ENCODE measurements at places on chromosomes 7 and 10.

GRCh38 chr7:107779647-107780099, 23.4 kb downstream of the SLC26A3 start:
- DNase-seq: no peak

DNA sequence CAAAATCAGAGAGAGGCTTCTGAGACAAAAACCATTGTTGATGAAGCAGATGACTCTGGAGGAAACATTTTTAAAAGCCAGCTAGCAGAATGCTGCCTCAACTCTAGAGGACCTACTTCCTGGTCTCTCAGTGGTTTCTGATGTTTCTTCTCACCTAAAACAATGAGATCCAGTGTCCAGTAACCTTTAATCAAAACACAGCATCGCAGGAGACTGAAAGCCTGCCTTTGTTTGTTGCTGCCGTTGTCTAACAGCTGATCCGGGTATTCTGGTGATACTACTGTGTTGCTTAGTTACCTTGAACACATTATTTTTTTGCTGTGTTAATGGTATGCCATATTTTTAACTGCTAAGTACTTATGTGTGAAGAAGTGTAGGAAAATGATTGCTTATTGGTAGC, 70.9 kb downstream of the WIPF3 start:
- no peak for DNase-seq

GRCh38 chr7:73431041-73431835, 2.3 kb upstream of the FZD9 start:
- DNase-seq: no peak

- DNase-seq: no peak
Measured at GRCh38 chr10:132169766-132170560, 16.8 kb upstream of the DPYSL4 start.

GRCh38 chr7:26372704-26373103, 81.0 kb downstream of the SNX10 start:
- no peak for DNase-seq

DNA sequence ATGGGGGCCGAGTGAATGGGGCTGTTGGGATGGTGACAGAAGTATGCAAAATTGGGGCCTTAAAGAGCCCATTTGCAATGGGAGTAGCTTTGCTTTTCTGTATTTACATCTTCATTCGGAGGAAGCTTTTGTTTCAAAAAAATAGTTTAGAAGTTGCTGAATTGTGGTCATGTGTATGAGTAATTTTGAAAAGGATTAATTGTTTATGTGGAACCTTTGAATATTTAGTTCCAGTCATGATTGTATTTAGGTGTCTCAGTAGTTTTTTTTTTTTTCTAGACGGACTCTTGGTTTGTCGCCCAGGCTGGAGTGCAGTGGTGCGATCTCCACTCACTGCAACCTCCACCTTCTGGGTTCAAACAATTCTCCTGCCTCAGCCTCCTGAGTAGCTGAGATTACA, 37.2 kb downstream of the RBM33 start:
- DNase-seq: no peak

GRCh38 chr10:25824050-25824449, 110.0 kb upstream of the MYO3A start:
- DNase-seq: no peak

GRCh38 chr7:101608772-101609713, 20.1 kb downstream of the MYL10 start:
- DNase-seq: no peak

DNA sequence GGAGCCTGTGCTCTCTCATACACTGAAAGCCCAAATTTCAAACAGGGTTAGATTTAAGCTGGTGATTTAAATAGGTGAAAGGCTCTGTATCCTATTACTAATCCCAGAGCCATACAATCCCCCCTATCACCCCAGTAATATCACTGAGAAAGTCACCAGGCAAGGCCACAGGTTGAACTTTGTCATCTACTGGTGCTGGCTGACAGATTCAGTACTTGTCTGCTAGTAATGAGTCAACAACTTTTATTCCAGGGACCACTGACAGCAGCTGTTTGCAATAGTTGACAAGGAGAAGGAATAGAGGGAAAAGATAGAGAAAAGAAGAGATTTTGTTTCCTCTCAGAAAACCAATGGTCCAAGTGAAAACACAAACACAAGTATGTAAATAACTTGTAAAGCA, 10.4 kb downstream of the ASB15 start:
- no peak for DNase-seq

GRCh38 chr10:79244068-79244442, 103.2 kb upstream of the PPIF start:
- DNase-seq: no peak

- DNase-seq: no peak
Measured at GRCh38 chr7:46707973-46708372, 786.9 kb upstream of the IGFBP3 start.

GRCh38 chr7:153382641-153383101, 623.1 kb downstream of the ACTR3B start:
- no peak for DNase-seq

DNA sequence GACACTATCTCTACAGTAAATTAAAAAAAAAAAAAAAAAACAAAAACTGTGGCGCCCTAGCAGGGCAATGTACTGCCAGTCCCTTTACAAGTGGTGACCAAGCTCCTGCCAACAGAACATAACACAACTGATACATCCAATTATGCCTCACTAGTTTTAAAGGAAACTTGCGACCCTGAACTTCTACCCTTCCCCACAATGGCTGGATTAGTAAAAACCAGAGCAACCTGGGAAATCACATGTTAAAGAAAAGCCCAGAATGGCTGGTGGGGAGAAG, 16.5 kb downstream of the ATE1 start:
- no peak for DNase-seq

GRCh38 chr7:74212661-74213060, 2.9 kb downstream of the LAT2 start:
- no peak for DNase-seq

- DNase-seq: no peak
Measured at GRCh38 chr7:81944058-81944457, 174.2 kb upstream of the HGF start.

GRCh38 chr10:123689880-123690279, 23.7 kb downstream of the GPR26 start:
- DNase-seq: no peak

- DNase-seq: no peak
Measured at GRCh38 chr7:151736403-151736909, 140.5 kb downstream of the PRKAG2 start.

DNA sequence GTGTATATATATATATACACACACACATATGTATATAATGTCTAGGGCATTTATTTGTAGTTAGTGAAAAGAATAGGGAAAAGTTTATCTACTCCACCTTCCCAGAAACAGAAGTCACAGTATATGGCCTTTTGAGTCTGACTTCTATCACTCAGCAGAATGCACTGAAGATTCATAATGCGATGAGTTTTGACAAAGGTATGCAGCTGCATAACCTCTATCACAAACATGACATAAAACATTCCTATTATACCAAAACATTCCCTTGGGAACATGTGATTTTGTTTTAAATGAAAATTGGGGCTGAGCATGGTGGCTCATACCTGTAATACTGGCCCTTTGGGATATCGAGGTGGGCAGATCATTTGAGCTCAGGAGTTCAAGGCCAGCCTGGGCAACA, 137.3 kb upstream of the EEPD1 start:
- DNase-seq: no peak

- no peak for DNase-seq
Measured at GRCh38 chr7:143295870-143296269, 7.7 kb downstream of the CASP2 start.

DNA sequence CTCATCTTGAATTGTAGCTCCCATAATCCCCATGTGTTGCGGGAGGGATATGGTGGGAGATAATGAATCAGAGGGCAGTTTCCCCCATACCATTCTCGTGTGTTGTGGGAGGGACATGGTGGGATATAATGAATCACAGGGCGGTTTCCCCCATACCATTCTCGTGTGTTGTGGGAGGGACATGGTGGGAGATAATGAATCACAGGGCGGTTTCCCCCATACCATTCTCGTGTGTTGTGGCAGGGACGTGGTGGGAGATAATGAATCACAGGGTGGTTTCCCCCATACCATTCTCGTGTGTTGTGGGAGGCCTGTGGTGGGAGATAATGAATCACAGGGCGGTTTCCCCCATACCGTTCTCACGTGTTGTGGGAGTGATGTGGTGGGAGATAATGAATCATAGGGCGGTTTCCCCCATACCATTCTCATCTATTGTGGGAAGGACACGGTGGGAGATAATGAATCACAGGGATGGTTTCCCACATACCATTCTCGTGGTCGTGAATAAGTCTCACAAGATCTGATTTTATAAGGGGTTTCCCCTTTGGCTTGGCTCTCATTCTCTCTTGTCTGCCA, 271.0 kb downstream of the MAD1L1 start:
- no peak for DNase-seq
